ENCODE measurements at places on chromosomes 1 and 21.
A peak's percentile ranks its signal among the peaks of the same experiment; 100 is the strongest.

GRCh38 chr1:32205401-32206370, at the start of gene IQCC:
Gene IQCC, plus strand, starts transcription at chr1:32205671. Its CDS starts 11 bp downstream, at chr1:32205682.
- DNase-seq: peak; percentile 90

DNA sequence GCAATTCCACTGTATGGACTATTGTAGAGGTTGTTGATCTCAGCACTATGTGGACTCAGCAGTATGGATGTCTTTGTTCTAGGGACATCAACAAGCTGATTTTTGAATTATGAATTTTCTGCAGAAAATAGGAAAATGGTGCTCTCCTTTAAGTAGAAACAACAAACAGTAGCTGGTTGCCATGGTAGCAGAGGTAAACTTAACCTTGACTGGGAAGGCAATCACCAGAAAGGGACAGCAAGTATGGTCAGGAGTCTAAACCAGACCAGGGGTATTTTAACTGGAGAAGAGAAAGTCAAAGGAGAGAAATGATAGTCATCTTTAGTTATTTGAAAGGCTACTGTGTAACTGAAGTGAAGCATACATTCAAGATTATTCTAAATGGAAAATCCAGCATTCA, 22.3 kb downstream of the WLS start:
- no peak for DNase-seq

DNA sequence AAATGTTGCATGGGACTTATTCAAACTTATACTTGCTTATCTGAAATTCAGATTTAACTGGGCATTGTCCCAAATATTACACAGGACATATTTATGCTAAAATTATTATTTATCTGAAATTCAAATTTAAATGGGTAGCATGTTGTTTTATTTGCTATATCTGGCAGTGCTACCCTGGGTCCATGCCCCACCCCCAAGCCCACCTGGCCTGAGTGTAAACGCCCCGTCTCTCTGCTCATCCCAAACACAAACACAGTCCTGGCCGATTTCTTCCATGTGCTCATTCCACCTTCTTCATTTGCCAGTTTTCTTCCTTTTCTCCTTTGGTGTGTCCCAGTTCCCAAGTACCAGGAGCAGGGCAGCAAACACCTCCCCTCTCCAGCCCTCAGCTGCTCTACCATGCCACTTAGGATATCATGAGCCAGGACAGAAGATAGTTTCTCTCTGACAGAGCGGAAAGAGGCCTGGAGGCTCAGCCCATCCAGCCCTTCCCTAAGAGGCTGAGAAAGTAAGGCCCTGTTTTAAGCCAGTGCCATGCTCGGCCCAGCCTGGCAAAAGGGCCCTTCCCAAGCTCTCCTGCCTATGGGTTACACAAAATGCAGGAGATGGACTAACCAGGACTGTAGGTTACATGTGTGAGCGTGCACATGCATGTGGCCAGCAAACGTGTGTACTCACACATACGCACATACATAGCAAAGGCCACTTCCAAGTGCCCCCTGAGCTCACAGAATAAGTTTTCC, 69.5 kb downstream of the UBE2T start:
- DNase-seq: no peak

DNA sequence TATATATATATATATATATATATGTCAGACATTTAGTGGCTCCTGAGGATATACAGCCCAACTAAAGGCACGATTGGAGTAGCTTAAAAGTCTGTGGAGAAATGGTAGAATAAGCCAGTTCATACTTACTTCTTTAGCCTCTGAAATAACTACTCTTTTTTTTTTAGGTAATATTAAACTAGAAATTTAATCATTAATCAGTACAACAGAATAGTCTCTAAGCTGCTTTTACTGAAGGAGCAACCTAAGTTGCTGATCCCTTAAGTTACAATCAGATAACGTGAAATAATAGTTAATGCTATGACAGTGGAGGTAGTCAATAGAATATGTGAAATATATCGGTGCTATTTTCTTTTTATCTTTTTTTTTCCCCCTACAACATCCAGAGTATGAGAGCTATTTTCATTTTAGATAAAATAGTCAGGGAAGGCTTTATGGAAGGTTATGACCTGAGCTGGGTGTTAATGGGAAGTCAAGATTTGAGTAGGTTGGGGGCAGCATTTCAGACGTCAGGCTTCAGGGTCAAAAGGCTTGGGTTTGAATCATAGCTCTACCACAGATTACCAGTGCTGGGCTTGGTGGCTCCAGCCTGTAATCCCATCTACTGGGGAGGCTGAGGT, 15.6 kb downstream of the ZMPSTE24 start:
- no peak for DNase-seq

GRCh38 chr1:25944986-25945385, 38.8 kb upstream of the STMN1 start:
- no peak for DNase-seq

Measured in CD4-positive, alpha-beta T cell treated with Interleukin-10 for 1 hour (primary cell).